Activated naive CD8-positive, alpha-beta T cell treated with anti-CD3 and anti-CD28 coated beads, Interleukin-2, amount 10 ng/mL, durations not matched to agents 7 days and 5 days (primary cell): ENCODE measurements at places on chromosomes 4 and X.

- DNase-seq: no peak
These were observed 220.9 kb downstream of the MAML3 start for GRCh38 chr4:139933104-139933503.

- DNase-seq: no peak
These were observed 24.6 kb downstream of the ADGRG4 start for GRCh38 chrX:136325377-136325776.

GRCh38 chr4:53734182-53734581 lies 142.9 kb upstream of the LNX1 start:
- no peak for DNase-seq

DNA sequence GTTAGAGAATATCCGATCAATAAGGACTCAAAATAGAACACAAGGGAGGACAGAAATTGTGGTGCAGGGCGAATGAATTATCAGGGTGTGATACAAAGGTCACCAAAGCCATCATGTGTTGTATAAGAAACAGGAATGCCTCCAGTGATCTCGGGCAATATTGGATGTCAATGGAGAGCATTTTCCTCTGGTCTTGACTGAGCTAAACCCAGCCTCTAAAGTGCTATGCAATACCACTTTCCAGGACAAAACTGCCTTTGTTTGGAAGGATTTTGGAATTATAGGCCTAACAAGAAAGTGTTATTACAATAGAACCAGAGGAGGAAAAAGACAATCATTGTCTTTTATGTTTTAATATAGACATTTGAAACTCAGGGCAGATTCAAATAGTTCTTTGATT lies 281.7 kb downstream of the CHM start:
- no peak for DNase-seq

- no peak for DNase-seq
These were observed 6.2 kb upstream of the DCAF4L1 start for GRCh38 chr4:41975341-41975740.

DNA sequence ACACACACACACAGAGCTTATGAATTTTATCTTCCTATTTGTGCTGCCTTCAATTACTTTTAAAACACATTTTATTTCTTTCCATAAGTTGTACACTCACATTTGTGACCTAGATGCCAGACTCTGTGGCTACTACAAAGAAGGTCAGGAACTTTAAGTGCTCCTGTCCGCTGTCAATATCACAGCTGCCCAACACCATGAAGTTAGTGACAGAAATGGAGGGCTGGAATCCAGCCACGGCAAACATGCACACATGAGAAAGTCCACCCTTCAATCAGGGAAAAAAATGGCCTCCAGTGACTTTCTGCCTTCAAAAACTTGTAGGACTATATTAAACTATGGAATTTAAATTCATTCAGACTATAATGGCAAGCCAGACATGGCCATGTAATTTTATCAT lies 334.4 kb upstream of the FSTL5 start:
- DNase-seq: no peak

GRCh38 chrX:133661962-133662839 lies 246.9 kb upstream of the GPC4 start:
- no peak for DNase-seq
